ENCODE measurements at places on chromosomes 12 and 14.
A peak's percentile ranks its signal among the peaks of the same experiment; 100 is the strongest.

DNA sequence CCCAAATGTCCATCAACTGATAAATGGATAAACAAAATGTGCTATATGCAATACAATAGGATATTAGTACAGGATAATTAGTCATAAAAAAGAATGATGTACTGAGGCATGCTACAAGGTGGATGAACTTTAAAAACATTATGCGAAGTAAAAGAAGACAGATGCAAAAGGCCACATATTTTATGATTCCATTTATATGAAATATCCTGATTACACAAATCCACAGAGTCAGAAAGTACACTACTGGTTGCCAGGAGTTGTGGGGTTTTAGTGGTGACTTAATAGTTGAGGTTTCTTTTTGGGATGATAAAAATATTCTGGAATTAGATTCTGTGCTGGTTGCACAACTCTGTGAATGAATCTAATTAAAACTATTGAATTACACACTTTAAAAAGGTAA lies 12.6 kb downstream of the TRIM9 start:
- DNase-seq, result no peak

GRCh38 chr12:5428332-5429221 lies 3.3 kb upstream of the NTF3 start:
- peak; percentile 67 for DNase-seq

GRCh38 chr12:60391051-60391450 lies 795.2 kb downstream of the SLC16A7 start:
- DNase-seq, result no peak

GRCh38 chr14:68767248-68767645 lies 25.6 kb downstream of the ZFP36L1 start:
- DNase-seq, result no peak

DNA sequence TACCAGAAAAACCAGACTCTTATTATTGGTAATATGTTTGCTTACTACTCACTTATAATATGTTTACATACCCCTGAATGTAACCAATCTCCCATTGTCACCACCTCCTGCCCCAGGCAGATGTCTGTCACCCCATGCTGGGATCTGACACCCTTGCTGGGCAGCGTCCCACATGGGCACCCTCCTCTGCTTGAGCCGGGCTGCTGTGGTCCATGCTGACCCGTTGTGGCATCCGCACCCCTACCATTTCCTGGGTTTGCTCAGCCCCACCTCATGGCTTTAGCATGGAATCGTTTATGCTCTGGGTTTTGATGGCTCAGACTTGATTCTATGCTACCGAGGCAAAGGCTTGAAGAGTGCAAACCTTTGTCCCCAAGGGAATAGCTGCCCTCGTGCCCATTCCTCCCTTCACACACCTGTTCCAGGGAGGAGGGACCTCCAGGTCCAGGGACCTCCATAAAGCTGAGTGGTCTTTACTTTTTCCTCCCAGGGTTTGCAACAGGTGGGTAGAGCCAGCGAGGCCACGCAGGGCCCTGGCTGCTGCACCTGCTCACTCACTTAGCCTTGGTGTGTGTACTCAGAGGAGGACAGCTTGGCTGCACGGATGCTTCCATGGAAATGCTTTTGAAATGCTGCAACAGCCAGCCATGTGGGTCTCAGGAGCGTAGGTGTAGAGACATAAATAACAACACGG lies 68.7 kb downstream of the PRMT8 start:
- DNase-seq, result no peak

DNA sequence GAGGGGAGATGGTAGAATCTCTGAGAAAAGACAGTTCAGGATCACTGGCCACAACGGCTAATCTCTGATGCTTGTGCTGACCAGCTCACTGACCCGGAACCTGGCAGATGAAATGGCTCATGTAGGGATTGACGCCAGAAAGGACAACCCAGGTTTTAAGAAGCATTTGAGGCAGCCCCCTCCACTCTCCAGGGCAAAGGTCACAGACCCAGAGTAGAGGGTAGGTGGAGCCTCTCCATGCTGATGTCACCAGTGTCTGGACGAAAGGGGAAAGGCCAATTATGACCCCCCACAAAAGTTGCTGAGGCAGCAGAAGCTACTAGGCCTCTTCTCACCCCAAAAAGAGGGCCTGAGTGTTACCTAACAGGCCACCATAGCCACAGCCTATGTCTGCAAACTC lies 1.2 kb downstream of the METTL1 start:
- DNase-seq, result no peak

GRCh38 chr14:94373708-94374107 lies 14.7 kb downstream of the SERPINA1 start:
- no peak for DNase-seq

DNA sequence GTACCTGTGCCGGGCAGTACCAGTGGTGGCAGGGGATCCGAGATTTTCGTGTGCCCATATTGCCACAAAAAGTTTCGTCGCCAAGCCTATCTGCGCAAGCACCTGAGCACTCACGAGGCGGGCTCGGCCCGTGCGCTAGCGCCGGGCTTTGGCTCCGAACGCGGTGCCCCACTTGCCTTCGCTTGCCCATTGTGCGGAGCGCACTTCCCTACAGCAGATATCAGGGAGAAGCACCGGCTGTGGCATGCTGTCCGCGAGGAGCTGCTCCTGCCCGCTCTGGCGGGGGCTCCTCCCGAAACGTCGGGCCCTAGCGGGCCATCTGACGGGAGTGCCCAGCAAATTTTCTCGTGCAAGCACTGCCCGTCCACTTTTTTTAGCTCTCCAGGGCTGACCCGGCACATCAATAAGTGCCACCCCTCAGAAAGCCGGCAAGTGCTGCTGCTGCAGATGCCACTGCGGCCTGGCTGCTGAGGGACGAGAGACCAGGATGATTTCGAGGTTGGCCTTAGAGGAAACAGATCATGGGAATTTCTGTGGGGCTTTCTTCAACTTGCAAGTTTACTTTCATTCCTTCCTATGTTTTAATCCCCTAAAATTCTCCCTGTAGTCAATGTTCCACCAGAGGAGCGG lies 1.6 kb downstream of the INSM2 start:
- DNase-seq, result no peak

DNA sequence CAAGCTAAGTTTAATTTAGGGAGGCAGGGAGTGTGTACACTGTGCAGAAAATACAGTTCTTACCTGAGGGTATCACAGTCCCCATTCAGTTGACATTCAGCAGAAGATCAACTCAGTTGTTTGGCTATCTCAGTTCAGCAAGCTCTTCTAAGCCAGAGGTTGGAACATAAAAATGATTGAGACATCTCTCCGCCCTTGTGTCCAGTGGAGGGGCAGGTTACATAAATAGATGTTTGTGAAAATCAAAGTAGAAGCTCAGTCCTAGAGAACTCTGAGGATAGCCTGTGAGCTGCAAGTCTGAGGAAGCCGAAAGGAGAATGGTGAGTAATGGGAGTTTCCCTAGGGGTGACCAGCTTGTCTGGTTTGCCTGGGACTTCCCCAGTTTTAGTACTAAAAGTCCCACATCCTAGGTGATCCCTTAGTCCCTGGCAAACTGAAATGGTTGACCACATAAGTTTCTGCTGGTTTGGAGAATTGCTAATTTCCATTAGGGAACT lies 251.4 kb upstream of the ATP2B1 start:
- no peak for DNase-seq

GRCh38 chr12:18721452-18721851 lies 16.4 kb downstream of the PLCZ1 start:
- DNase-seq, result no peak

- no peak for DNase-seq
Observed at GRCh38 chr12:66453120-66453519, 150.8 kb downstream of the HELB start.

DNA sequence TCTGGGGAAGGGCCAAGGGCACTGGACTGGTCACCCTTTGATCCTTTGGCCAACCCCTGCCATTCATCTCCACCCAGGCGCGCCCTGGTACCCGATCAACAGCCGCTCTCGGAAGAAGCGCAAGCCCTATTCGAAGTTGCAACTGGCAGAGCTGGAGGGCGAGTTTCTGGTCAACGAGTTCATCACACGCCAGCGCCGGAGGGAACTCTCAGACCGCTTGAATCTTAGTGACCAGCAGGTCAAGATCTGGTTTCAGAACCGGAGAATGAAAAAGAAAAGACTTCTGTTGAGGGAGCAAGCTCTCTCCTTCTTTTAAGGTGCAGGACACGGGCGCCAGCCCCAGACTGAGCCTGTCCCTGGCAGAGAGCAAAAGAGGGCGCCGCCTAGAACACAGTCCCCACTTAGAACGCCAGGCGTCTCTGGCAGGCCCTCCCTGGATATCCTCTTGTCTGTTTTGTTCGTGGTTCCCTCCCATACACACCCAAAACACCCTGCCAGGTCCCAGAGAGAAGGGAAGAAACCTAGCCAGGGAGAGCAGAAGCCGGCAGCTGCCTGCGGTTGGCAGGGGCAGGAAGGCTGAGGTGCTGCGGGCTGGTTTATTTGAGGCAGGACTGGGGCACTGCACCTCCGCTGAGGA lies 1.7 kb downstream of the HOXC12 start:
- DNase-seq, result no peak

DNA sequence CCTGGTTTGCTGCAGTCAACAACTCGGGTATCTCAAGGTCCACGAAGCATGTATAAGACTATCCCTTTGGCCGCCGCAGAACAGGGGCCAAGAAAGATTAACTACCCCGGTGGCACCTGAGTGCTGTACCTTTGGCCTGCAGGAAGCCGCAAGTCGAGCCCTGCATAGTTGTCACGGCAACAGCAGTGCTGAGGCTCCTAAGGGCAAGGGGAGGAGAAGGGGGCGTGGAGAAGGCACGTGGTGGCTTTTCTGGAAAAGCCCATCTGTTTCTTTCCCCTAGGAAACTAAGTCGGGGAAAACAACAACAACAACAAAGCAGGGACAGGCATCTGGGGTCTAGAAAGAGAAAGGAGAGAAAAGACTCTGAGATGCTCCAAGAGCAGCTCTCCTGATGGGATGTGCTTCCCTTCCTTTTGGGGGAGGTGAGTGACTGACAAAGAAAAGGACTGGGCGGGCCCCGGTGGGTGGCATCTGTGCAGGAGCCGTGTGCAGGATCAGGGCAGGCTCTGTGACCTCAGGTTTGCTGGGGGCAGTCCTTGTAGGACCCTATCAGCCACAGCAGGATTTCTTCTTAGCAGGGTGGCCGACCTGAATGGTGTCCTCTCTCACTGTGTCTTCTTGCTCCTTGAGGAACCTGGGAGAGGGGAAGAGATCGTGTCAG lies 123.9 kb downstream of the PRMT8 start:
- DNase-seq, result peak; percentile 37

GRCh38 chr12:25469861-25470260 lies 83.2 kb downstream of the LMNTD1 start:
- DNase-seq, result no peak

DNA sequence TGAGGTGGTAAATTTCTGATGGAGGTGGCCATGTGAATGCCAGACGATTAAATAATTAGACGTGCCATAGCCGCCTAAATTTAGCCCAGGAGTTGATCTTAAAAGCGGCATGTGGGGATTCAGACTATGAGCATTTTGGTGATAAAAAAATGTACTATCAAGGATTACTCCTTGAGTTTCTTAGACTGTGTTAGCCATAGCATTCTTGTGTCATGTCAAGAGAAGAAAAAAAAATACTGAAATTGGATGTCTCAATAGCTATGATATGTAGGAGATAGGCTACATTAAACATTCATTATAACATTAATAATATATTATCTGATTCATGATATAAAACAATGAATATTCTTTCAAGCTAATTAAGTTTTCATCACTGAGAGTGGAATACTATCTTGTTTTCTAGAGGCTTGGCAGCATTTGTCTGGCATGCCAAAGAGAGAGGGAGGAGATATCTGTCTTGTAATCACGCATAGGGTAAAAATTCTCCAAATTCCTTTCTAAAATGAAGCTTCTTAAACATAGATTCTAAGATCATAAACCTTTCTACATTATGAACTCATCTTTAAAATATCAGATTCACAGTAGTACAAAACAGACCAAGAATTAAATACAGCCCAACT lies 727.0 kb downstream of the C12orf50 start:
- DNase-seq, result no peak

GRCh38 chr12:106106061-106106566 lies 32.6 kb downstream of the NUAK1 start:
- no peak for DNase-seq

DNA sequence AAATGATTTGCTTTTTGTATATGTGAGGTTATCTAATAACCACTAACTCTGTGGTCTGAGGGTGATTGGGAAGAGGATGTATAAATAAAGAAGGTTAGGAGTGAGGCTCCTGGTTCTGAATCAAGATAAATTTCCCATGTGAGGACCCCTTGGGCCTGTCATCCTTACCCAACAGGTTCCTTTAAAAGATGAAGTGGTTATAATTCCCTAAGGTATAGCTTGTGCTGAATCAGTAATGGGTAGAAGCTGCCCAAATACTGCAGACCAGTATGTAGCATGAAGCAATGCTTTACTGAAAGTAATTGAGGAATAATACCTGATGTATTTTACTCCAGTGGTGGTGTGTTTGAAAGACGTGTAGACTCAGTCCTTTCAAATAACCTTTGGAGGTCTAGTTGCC lies 8.7 kb downstream of the EID3 start:
- no peak for DNase-seq

- DNase-seq, result no peak
Observed at GRCh38 chr14:90585106-90585505, 188.3 kb downstream of the CALM1 start.

GRCh38 chr12:94170690-94171594 lies 22.6 kb downstream of the PLXNC1 start:
- DNase-seq, result no peak

DNA sequence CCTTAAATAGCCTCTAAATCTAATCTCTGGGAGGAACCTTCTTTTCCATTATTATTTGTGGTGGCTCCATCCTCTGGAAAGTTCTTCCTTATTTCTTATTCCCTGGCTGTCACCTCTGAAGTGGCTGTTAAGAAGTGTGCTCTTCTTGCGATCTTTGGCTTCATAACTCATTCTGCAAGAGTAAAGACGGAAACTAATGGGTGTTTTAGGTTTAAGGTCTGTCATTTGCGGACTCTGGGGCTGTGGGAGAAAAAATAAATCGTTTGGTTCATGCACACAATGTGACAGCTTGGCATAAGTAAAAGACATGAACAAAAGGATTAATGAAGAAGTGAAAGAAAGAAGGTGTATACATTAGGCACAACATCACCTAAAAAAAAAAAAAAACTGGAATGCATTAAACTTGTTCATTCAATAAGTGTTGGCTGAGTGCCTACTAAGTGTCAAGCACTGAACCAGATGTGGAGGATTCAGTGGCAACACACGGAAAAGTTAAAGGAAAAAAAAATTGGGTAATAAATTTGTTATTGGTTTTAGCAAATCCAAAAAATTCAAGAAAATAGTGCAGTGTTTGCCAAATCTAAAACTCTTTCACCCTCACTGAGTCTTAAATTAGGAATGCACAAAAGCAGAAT lies 99.5 kb downstream of the ERGIC2 start:
- no peak for DNase-seq

DNA sequence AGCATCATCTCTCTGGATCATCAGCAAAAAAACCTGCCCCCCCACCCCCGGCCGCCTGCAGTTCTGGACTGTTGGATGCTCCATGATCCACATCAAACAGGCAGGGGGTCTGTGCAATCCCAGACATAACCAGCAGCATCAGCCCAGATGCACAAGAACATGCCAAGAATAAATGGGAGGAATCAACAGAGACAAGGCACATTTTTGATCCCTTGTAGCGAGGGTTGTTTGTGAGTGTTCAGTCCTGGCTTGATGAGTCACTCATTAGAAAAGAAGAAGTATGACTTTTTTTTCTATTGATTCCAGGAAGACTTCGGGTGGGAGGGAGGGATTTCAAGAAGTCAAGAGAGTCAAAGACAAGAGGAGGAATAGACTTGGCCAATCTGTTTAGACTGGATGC lies 244.2 kb downstream of the KSR2 start:
- no peak for DNase-seq
